T-helper 2 cell (primary cell): ENCODE measurements at places on chromosomes 5 and 9.

- DNase-seq = no peak
Measured at GRCh38 chr5:135232958-135233357, 166.1 kb downstream of the MACROH2A1 start.

- no peak for DNase-seq
Measured at GRCh38 chr9:135596211-135596610, 34.7 kb downstream of the PAEP start.

DNA sequence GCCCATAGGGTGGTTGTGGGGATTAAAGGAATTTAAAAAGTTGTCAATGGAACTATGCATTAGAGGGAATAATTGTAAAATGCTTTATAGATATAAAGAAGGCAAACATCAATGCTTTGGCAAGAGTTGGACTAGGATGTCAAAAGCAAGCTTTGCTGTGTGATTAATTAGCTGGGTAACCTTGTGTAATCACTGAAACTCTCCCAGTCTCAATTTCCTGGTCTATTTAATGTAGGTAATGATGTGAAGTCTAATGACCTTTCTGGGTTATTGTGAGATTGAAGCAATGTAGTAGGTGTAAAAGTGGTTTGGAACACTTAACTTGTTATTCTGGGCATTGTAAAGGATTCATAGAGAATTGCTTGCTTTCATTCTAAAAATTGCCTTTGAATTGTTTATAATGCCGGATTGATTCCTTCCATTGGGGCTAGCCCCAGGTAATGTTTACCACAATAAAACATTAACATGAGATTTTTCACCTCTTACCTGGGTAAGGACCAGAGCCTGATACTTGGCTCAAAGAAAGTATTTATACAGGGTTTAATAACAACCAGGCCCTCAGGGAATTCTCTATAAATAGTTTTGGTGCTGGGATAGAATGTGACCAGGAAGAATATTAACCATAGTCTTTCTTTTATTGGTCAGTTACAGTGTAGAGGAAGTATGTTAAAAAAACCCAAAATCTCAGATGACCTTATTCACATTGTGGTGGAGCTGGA is 30.0 kb upstream of the CLINT1 start:
- no peak for DNase-seq

DNA sequence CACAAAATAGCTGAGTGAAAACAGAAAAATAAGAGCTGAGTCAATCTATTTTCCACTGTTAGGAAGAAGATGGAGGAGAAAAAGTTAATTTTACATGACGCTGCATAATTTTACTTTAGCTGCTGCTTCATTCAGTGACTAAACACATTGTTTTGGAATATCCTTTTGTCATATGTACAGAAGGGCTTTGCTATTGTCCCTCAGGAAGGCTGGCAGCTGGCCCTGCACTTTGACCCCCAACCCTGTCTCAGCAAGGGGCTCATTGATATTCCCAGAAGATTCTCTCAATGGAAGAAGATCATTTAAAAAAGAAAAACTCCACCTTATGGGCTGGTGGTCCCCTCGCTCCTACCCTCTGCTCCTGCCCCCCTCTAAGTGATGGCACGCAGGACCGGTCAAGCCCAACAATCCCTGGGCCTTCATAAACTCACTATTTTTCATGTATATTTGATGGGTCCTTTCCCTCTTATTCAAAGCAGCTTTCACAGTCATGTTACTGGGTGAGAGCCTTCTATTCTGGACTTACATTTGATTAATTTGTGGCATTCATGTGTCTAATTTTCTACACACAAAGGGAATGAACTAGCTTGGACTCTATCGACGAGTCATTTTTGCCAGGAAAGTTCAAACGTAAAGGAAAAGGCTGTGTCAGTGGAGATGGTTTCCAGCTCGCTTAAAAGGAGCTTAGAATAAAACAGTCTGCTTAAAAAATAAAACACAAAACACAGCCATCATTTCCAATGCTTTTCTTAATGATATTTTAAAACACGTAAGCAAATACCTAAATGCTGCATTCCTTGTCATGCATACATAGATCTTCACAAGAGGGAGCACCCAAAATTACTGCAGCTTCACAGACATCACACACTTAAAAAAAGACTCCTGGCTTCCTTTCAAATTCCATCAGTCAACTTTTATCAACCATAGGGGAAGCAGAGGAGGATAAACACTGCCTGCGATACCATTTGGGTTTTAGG is 104.7 kb downstream of the EFNA5 start:
- DNase-seq = no peak

DNA sequence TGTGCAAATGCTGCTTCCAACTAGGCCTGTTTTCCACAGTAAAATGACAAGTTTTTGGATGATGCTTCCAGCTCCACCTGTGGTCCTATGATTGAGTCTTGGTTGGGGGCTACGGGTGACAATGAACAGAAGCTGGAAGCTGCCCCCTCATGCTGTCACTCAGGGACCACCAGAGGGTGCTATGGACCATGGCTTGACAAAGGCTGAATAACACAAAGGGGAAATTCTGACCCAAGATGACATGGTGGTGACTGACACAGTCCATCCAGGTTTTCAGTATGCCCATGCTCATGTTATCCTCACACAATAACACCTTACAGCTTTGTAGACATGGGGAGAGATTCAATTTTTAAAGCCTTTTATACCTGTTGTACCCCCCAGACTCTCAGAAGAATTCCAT is 23.9 kb upstream of the SAP30L start:
- DNase-seq = no peak

GRCh38 chr9:107222020-107222522 is 61.0 kb upstream of the RAD23B start:
- no peak for DNase-seq

- no peak for DNase-seq
Measured at GRCh38 chr9:78669591-78669990, 372.7 kb downstream of the PSAT1 start.

DNA sequence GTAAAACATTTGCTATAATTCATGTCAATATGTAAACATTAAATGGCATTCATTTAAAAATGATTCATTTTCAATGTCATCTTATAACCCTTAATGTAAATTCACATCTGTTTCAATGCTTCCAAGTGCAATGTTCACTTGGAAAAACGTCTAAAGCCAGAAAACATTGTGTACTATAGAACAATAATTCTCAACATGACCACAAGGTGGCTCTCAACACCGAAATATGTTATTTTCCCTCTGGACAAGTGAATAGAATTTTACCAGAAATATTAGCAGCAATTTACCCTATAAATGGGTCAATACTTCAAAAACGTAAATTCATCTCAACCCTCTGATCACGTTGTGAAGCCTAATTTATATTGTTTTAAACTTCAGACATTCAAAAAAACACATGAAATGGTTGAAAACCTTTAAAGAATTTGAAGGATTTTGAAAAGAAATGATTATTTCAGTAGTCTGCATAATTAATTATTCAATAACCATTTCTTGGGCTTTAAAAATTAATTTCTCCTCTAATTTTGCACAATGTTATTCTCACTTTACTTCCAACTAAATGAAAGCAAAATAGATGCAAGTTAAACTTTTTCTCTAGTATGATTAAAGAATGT is 11.0 kb downstream of the CDH10 start:
- no peak for DNase-seq

DNA sequence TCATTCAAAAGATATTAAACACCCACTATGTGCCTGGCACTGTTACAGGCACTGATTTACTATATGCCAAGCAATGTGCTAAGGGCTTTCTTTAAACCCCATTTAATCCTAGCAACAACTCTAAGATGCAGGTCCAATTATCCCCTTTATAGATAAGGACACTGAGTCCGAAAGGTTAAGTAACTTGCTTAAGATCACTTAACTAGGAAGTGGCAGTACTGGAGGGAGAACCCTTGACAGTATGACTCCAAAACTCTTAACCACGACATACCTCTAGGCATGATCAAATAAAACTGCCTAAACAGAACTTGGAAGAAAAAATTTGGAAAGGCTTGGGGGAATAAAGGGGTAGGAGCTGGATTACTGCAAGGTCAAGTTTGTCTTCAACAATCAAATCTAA is 1.7 kb downstream of the RAB14 start:
- no peak for DNase-seq

GRCh38 chr5:40492056-40492455 is 187.7 kb upstream of the PTGER4 start:
- no peak for DNase-seq

DNA sequence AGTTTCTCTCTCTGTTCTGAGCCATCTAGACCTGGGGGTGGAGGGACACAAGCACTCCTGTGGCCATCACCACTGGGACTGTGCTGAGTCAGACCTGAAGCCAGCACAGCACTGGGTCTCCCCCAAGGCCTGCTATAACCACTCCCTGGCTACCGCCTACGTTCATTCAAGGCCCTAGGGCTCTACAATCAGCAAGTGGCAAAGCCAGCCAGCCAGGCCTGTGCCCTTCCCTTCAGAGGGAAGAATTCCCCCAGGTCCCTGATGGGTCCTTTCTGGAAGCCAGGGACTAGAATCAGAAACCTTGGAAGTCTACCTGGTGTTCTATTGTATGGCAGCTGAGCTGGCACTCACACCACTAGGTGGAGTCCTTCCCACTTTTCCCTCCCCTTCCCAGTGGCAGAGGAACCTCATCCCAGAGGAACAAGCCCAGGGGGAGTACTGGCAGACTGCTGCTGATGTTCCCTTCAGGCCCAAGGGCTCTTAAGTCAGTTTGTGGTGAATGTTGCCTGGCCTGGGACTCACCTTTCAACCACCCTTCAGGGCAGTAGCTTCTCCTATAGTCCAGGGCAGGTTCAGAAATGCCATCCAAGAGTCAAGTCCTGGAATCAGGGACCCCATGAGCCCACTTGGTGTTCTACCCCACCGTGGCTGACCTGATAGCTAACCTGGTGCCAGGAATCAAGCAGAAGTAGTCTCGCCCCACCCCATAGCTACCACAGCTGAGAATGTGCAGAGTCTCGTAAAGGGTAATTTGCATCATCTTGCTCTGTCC is 20.0 kb downstream of the JMY start:
- DNase-seq = no peak

- DNase-seq = no peak
Measured at GRCh38 chr5:52799358-52799982, 11.8 kb downstream of the ITGA1 start.

- DNase-seq = peak; percentile 76
Measured at GRCh38 chr5:76960004-76960625, 7.3 kb downstream of the CRHBP start.

DNA sequence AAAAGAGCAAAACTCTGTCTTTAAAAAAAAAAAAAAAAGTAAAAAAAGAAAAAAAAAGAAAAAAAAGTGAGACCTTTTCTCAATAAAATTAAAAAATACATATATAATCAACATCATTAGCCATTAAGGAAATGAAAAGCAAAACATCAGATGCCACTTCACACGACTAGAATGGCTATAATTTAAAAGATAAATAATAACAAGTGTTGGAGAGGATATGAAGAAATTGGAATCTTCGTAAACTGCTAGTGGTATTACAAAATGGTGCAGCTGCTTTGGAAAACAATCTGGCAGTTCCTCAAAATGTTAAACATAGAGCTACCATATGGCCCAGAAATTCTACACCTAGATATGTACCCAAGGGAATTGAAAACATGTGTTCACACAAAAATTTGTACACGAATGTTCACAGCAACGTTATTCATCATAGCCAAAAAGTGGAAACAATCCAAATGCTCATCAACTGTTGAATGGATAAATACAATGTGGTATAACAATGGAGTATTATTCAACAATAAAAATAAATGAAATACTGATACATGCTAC is 45.3 kb upstream of the SIL1 start:
- no peak for DNase-seq

- no peak for DNase-seq
Measured at GRCh38 chr9:73024601-73025034, 71.8 kb upstream of the ALDH1A1 start.

DNA sequence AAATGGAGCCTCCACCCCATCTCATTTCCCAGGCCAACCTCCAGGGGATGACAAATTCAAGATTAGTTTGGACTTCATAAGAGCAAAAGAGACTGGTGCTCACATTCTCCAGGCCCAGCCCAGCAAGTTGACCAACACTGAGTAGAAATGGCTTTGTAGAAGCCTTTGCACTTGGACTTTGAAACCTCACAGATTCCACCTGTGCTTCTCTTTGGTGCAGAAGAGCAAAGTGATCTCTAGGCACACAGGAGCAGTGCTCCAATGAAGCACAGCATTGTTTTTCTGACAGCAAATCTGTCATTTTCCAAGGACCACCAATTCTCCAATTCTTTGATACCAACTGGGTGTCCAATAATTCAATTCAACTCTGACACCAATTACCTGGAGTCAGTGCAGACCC is 17.1 kb upstream of the RNF145 start:
- no peak for DNase-seq

GRCh38 chr9:87834357-87834756 is 48.3 kb upstream of the SPATA31E1 start:
- no peak for DNase-seq

DNA sequence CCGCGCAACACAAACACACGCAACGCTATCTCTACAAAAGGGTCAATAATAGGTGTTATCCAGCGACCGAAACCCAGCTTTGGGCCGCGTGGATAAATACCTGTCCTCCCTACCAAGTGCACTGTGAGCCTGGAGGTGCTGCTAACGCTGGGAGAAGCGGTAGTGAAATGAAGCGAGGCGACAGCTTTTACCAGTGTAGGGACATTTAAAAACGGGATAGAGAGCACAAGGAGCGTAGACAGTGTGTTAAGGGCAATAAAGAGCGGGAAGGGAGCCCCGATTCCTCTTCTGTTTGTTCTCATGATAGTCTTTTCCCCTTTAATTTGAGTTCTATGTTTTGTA is 421 bp upstream of the DEPDC1B start:
- DNase-seq = no peak

DNA sequence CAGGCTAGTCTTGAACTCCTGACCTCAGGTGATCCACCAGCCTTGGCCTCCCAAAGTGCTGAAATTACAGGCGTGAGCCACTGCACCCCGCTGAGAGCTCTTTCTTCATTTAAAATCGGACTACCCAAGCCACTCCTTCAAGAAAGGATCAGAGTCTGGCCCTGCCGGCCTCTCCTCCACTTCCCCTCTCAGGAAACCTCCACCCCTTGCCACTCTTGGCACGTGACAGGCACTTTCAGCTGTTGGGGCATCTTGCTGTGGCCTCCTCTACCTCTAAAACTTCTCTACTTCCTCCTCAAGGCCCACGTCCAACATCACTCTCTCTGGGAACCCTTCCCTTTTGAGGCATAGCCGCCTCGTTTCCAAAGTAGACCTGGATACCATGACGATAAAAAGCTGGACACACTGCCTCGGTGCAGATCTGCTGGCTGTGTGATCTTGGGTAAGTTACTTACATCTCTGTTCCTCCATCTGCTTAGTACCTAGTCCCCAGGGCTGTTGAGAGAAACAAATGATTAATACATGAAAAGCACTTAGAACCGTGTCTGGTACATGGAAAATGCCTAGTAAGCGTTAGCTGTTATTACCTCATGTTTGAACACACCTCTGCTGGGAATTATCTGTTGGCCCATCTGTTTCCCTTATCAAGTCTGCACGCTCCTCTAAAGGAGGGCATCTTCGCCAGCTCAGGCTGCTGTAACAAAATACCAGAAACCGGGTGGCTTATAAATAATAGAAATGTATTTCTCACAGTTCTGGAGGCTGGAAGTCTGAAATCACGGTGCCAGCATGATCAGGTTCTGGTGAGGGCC is 55.3 kb downstream of the SMIM23 start:
- no peak for DNase-seq

DNA sequence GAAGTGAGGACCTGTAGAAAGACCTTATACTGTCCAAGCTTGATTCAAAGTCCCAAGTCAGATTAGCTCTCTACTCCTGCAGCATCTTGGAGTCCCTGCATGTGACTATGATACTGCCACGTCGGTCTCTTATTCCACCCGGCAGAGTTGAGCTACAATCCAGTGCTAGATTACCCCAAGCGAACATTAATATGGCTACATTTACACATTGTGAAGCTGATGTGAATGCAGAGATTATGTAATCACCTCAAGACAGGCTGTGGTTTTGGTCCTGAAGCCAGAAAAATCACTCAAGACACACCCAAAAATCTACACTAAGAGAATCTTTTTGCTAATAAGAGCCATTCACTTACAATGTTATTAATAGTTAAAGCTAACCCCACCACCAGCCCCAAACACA is 116.7 kb downstream of the GNA14 start:
- no peak for DNase-seq
